ENCODE measurements at places on chromosomes 6 and 20.

DNA sequence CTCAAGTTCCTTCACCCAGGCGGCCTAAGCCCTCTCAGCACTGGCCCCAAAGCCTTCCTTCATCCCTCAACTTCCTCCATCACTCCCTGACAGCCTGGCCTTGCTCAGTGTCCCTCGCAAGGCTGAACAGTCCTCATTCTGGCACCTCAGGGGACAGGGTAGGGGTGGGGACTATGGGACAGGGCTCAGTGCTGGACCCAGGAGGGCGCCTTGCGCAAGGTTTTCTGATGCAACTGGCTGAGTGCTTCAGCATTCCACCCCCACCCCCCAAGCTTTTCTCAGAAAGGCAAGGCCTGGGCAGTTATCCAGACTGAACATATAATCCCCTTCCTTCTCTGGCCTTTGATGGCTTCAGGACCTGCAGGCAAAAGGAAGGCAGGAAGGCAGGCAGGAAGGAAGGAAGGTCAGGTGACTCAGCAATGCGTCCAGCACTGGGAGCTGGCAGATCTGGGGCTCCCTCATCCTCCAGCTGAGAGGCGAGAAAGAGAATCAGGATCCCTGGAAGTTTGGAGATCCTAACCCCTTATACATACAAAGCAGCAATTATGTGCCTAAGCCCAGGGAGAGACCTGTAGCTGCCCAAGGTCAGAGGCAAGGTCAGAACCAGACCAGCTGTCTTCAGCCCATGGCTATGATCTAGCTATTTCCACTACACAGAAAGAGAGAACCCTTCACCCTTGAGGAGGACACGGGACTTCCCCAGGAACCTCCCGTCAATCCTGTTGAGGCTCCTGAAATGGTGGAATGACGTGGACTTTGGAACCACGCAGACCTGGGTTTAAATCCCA is 8.6 kb upstream of the TRIB3 start:
- peak; percentile 5 for DNase-seq

- no peak for DNase-seq
Measured at GRCh38 chr20:49710971-49711666, 2.6 kb downstream of the B4GALT5 start.

DNA sequence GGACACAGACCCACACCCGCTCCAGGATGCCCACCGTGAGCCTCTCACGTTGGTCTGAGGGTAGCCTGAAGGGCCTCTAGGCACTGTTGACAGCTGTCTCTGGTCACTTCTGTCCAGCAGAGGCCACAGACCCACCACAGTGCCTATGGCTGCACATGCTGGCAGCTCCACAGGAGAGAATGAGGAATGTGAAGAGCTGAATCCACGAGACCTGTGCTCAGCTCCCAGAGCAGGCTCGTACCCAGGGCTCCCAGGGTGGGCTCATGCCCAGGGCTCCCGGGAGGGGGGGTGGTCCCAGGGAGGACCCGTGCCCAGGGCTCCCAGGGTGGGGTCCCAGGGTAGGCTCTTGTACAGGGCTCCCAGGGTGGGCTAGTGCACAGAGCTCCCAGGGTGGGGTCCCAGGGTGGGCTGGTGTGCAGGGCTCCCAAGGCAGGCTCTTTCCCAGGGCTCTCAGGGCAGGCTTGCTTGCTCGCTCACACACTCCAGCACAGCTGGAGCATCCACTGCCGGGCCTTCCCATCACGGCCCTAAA is 201.0 kb downstream of the SYNDIG1 start:
- no peak for DNase-seq

DNA sequence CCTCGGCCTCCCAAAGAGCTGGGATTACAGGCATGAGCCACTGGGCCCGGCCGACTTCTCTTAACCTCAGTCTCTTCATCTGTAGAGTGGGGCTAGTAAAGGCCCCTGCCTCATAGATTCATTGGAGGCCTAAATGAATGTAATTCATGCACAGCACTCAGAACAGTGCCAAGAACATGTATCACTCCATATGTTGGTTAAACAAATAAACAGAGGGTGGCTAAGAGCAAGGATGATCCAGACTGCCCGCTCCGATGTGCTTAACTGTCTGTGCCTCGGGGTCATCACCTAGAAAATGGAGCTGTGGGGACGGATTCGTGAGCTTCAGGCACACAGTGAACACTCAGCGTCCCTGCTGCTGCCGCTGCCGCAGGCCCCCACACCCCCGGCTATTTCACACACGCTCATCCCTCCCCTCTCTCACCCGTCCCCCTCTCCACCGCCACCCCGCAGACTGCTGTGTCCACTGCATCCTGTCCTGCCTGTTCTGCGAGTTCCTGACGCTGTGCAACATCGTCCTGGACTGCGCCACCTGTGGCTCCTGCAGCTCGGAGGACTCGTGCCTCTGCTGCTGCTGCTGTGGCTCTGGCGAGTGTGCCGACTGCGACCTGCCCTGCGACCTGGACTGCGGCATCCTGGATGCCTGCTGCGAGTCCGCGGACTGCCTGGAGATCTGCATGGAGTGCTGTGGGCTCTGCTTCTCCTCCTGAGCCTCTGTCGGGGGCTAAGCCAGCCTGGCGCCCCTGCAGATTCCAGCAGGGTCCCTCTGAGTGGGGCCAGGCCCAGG is 14.8 kb downstream of the MDFI start:
- DNase-seq: no peak

- no peak for DNase-seq
Measured at GRCh38 chr6:107636486-107636885, 146.6 kb downstream of the SOBP start.

- no peak for DNase-seq
Measured at GRCh38 chr6:149200282-149200945, 117.1 kb upstream of the TAB2 start.

DNA sequence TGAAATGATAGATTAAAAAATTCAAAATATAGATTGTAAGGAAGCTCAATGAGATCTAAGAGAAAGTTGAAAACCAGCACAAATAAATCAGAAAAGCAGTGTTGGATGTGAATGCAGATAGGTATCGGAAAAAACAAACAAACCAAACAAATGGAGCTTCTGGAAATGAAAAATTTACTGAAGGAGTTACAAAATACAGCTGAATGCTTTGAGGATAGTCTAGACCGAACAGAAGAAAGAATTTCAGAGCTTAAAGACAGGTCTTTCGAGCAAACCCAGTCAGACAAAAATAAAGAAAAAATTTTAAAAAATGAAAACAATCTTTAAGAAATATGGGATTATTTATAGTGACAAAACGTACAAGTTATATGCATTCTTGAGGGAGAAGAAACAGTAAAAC is 146.7 kb downstream of the FAM83B start:
- DNase-seq: no peak

DNA sequence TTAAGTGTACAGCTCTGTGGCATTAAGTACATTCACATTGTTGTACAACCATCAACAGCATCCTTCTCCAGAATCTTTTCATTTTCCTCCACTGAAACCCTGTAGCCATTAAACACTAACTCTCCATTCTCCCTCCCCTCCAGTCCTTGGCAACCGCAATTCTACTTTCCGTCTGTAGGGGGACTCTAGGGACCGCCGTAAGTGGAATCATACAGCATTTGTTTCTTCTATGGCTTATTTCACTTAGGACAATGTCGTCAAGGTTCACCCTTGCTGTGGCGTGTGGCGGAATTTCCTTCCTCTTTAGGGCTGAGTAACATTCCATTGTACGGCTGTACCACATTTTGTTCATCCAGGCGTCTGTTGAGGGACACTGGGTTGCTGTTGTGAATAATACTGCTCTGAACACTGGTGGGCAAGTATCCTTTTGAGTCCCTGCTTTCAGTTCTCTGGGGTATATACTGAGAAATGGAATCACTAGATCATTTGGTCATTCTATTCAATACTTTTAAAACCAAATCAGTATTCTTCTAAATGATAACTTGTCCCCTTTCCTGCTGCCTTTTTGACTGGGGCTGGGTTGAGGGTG is 50.7 kb downstream of the PPP1R3G start:
- no peak for DNase-seq

DNA sequence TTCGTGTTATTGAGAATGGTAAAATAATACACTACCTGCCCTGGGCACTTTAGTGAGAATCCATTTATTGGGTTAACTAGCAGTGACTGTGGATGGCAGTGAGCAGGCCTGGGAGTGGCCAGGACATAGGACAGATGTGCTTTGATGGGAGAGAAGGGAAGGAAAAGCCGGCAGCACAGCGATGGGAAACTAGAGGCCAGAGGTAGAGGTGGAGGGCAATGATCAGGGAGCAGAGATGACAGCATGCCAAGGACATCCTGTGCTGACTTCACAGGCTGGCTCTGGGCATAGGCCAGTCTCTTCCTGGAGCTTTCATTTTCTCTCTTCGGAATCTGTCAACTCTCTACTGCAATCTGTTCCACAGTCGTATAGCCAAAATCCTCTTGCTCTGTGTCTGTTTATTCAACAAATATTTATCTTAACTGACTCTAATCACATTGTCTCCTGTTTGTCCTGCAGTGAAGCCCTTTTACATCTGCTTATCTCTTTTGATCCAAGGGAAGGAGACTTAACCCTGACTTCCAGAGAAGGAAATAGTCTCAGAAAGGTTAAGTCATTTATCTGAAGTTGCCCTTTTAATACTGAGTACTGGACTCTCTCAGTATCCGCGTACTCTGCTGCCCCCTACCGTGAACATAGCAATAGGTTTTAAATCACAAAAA is 18.4 kb upstream of the MMP24 start:
- peak; percentile 20 for DNase-seq

DNA sequence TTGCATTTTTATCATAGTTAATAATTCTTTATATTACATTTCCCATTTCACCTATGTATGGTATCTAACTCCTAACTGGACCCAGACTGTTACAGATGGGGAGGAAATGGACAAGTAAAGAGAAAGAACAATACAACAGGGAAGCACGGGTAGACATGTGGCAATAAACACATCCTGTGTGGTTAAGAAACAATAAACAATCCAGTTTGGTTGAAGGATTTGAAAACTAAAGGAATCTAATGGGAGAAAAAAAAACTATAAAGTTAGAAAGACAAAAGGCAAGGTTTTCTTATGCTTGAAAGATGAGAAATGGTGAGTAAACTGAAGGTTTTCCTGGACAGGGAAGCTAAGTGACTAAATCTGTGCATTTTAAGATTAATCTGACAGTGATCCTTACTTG is 34.9 kb upstream of the ALDH8A1 start:
- no peak for DNase-seq

DNA sequence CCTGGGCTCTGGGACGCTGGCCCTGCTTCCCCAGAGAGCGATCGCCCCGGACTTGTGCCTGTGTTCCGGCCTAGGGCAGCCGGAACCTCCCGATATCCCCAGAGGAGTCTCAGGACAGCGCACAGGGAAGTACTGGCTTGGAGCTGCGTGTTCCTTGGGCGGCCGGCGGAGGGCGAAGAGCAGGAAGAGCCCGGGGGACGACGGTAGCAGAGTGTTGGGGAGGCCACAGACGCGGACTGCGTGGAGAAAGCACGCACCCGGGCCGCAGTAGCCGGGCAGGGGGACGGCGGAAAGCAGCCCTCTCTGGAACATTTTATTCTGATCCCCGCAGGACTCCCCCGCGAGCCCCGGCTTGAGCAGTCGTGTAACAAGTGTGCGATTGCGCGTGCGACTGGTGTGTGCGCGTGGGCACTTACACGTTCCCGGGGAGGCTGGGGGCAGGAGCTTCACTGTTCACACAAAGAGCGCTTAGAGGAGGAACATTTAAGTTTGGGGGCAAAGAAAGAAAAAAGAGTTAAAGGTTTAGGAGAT is 36.1 kb downstream of the NCR2 start:
- DNase-seq: no peak

Data from NCI-H2107 (cell line).